Naive thymus-derived CD8-positive, alpha-beta T cell (primary cell): ENCODE measurements at places on chromosomes 5 and 9. TPM values are rescaled to one million over a fixed set of nuclear protein-coding genes. Genes with fewer than 3 reads are reported as not detected.

ZFP37 gene
- total RNA-seq, result 2.6 TPM

SLIT3 gene
- total RNA-seq, result not detected

NDUFS6 gene
- total RNA-seq, result 12.6 TPM

SLC6A3 gene
- 0.08 TPM for total RNA-seq

GRCh38 chr5:109041317-109041716 is 293.6 kb downstream of the FER start:
- H3K27me3 ChIP-seq, result no peaks in the 10 kb centered on the region
- no peaks in the 10 kb centered on the region for H3K36me3 ChIP-seq
- H3K4me1 ChIP-seq, result no peaks in the 10 kb centered on the region
- DNase-seq, result no peak
- no peak overlapping the region for H3K27ac ChIP-seq
- no peak overlapping the region for H3K4me3 ChIP-seq

DNA sequence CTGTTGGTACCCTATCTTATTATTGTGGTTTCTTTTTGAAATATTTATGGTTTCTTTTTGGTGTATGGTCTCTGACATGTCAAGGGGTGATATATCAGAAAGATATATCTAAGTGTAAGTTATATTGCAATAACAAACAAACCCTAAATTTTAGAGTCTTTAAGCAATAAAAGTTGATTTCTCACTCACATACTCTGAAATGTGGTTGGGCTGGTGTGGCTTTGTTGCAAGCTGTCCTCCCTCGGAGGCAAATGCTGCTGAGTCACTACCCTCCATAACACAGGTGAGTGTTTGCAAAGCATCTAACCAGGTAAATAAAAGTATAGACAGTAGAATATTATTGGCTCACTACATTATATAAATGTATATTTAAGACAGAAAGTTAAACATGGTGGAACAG is 253.2 kb downstream of the CDH18 start:
- no peak overlapping the region for H3K27ac ChIP-seq
- H3K36me3 ChIP-seq, result no peaks in the 10 kb centered on the region
- no peaks in the 10 kb centered on the region for H3K27me3 ChIP-seq
- no peak overlapping the region for H3K4me3 ChIP-seq

GRCh38 chr5:90875456-90875855 is 316.9 kb downstream of the ADGRV1 start:
- no peak overlapping the region for H3K27ac ChIP-seq
- H3K4me1 ChIP-seq, result peaks cover 15% of the 10 kb centered on the region
- H3K36me3 ChIP-seq, result no peaks in the 10 kb centered on the region
- peaks cover 5% of the 10 kb centered on the region for H3K27me3 ChIP-seq

DNA sequence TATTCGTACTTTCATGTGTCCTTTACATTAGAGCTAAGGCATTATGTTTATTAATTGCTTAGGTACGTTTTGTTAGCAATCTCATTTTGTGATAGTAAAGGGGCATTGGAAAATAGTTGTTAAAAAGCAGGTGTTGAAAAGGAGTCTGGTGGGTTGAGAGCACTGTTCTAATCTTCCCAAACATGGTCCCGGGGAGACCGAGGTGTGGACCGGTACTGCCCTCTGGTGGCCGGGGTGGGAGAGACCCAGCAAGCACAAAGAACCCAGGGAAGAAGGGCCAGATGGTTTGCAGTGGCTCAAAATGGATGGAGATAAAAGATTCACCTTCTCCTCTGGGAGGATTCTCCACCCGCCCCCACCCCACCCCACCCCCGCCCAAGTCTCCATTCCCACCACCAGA is 26.1 kb downstream of the IDNK start:
- H3K4me1 ChIP-seq, result no peaks in the 10 kb centered on the region
- H3K36me3 ChIP-seq, result peaks cover 8% of the 10 kb centered on the region
- H3K27ac ChIP-seq, result peak overlapping the region; percentile 56

DNA sequence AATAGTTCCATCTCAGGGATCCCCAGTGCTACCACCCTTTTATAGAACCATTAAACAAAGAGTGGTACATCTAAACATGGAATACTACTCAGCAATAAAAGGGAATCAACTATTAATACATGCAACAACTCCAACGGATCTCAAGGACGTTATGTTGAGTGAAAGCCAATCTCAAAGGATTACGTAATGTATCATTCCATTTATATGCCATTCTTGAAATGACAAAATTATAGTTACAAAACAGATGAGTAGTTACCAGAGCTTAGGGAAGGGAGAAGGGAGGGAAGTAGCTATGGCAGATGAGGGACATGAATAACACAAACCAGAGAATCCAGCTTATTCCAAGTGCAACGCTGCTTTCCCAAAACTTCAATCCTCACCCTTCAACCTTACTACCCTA is 69.5 kb downstream of the ACTL7B start:
- H3K27ac ChIP-seq, result no peak overlapping the region
- peaks cover 4% of the 10 kb centered on the region for H3K4me1 ChIP-seq
- no peak overlapping the region for H3K4me3 ChIP-seq
- peaks cover 4% of the 10 kb centered on the region for H3K36me3 ChIP-seq
- DNase-seq, result no peak

DNA sequence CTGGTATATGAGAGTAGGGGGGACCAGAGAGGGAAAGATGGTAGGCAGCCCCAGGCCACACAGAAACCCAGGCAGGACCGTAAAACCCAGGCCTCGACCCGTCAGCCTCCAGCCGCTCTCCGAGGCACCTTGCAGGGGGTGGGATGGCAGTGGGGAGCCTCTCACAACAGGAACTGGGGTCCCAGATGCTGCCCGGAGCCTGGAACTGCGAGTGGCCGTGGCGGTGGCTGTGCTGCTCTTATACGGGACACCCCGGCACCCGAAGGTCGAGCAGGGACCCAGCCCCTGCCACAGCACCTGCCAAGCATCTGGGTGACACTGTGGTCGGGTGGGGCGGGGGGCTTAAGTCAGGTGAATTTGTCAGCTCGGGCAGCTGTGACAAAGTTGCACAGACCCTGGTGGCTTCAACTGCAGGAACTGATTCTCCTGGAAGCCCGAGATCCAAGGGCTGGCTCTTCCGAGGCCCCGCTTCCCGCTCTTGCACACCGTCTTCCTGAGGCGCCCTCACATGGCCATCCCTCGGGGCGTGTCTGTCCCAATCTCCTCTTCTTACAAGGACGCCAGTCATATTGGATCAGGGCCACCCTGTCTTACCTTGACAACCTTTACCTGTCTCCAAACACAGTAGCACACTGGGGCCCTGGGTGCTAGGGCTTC is 47.6 kb upstream of the EGFL7 start:
- H3K36me3 ChIP-seq, result no peaks in the 10 kb centered on the region
- H3K27ac ChIP-seq, result no peak overlapping the region
- peaks cover 7% of the 10 kb centered on the region for H3K4me1 ChIP-seq
- H3K4me3 ChIP-seq, result no peak overlapping the region
- H3K27me3 ChIP-seq, result peaks cover 3% of the 10 kb centered on the region

DNA sequence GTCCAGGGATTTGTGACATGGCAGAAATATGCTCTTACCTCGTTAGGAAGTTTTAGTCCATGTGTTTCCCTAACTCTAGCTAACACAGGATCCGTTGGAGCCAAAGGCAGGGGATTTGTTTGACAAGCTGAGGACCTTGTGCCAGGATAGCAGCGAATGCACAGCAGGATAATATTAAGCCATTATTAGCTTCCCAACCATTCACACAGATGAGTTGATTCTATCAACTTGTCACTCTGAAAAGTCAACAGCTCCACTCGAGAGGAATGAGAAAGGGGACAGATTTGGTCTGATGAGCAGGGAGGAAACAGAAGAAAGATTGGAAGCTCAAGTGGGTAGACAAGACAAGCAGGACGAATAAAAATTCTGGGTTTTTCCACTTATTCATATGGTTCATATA is 106.2 kb downstream of the FSTL4 start:
- H3K27ac ChIP-seq, result no peak overlapping the region
- no peaks in the 10 kb centered on the region for H3K36me3 ChIP-seq
- no peak for DNase-seq
- no peaks in the 10 kb centered on the region for H3K4me1 ChIP-seq

GRCh38 chr5:82327941-82328340 is 49.8 kb upstream of the RPS23 start:
- no peaks in the 10 kb centered on the region for H3K36me3 ChIP-seq
- no peak for DNase-seq
- no peak overlapping the region for H3K4me3 ChIP-seq
- no peak overlapping the region for H3K27ac ChIP-seq

DNA sequence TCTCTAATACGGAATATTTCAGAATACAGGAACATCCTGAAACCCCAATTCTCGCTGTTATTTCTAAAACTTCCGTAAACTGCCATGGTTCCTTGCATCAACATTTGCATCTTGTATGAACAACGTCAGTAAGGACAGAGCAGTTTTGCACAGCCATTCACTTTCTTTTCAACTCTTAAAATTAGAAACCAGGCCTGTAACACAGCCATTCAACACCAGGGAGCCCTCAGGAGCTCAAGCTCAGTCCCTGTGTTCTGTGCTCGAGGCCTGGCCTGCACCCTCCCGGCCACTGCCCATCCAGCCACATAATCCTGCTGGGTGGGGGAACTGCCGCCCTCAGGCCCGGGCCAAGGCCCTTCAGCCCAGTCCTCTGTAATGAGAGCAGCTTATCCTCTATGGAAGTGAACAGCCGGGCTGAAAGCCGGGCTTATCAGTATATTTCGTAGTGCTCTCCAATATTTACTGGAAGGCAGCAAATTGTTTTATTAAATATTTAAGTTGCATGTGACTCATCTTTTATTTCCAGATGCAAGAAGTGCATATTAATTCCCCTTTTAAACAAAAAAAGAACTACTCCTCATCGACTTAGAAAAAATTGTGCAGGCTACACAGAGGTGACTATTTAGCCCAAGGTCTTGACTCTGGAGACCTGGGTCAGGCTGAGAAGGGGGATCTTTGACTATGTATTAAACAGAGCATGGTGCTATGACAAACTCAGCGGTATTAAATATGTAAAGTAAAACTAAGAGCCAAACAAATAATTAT is 33.2 kb upstream of the SLC6A3 start:
- no peak for DNase-seq
- peaks cover 41% of the 10 kb centered on the region for H3K36me3 ChIP-seq
- H3K27me3 ChIP-seq, result no peaks in the 10 kb centered on the region
- no peak overlapping the region for H3K27ac ChIP-seq
- no peak overlapping the region for H3K4me3 ChIP-seq

DNA sequence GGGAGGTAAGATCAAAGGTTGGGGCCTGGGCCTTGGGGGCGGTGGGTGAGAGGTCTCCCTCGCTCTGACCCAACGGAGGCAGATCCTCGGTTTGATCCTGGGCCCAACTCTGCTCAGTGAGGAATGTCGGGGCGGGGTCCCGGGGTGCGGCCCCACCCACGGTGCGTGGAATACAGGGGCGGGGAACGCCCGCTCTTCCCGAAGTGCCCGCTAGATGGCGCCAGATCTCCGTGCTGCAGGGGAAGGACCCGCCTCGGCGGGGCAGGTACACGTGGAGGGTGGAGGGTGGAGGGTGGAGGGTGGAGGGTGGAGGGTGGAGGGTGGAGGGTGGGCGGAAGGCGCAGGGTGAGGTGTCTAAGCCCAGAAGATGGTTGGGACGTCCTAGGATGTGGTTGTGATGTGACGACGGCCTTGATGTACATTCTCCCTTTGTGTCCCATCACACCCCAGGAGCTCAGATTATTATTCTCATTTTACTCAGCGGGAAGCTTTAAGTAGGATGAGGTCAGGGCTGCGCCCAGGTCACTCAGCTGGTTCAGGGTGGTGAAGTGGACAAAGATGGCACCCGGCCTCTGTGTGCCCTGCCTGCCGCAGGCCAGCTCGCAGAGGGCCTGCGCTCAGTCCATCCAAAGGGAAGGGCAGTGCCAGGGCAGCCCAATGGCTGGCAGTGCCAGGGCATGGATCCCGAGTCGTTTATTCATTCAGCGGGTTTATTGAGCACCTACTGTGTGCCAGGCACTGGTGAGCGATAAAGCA is 9.4 kb upstream of the RPS14 start:
- no peaks in the 10 kb centered on the region for H3K36me3 ChIP-seq
- DNase-seq, result peak; percentile 91

DNA sequence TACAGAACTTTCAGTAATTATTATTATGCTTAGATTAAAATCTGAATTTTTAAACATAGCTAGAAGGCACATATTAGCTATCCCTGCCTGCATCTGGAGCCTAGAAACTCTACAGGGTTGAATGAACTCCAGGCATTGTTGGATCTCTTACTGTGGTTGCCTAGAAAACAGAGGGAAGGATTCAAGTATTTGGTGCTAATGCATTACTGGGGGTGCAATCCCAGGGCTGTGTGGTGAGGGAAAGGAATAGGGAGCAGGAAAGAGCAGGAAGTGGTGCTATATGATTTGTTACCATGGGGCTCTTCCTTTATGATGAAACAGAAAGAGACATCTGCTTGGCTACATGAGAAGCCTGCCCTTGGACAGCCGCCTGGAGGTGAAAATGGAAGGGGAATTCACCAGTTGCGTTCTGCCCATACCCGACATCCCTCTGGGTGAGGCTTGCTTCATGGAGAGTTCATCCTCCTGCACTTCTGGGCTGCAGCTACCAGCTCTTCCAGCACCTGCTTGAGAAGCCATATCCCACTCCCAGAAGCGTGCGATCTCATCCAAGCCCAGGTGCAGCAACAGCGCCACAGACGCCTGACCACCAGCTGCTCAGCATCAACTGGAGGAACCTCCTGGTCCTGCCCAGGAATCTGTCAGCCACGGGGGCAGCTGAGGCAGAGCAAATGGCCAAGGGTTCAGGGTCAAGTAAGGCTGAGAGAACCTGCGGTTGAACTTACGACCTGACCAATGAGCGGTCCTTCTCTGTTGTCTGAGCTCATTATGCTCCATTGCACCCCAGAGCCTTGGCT is 362.8 kb downstream of the SEMA5A start:
- H3K4me1 ChIP-seq, result no peaks in the 10 kb centered on the region
- H3K36me3 ChIP-seq, result no peaks in the 10 kb centered on the region
- no peak for DNase-seq
- H3K27me3 ChIP-seq, result peaks cover 3% of the 10 kb centered on the region
- H3K4me3 ChIP-seq, result no peak overlapping the region
- H3K27ac ChIP-seq, result no peak overlapping the region

DNA sequence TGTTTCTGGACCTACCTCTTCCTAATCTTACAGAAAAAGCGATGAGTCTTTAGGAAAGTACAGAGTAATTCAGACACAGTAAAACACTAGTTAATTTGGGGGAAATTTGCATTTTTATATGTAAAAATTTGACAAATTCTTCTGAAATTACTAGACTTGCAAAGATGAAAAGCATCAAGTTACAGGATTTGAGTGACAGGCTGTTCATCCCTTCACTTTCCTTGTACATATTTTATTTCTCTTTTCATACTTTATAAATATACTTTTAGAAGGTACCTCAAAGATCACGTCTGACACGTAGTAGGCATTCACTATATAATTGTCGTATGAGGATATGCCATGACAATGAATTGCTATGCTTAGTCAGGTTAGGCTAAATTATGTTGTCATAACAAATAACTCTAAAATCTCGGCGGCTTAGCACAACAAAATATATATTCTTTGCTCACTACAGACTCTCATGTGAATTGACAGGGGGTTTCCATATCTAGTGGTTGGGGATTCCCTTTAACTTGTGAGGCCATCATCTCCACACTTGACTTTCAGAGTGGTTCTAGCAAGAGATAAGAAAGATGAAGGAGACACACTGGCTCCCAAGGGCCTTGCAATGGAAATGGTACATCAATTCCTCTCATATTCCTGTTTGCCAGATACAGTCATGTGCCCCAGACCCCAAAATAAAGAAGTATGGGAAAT is 154.1 kb upstream of the TUT7 start:
- no peaks in the 10 kb centered on the region for H3K4me1 ChIP-seq
- DNase-seq, result no peak
- no peak overlapping the region for H3K4me3 ChIP-seq
- no peak overlapping the region for H3K27ac ChIP-seq
- H3K27me3 ChIP-seq, result peaks cover 13% of the 10 kb centered on the region

GRCh38 chr9:4704129-4704528 is 24.8 kb downstream of the CDC37L1 start:
- H3K27me3 ChIP-seq, result no peaks in the 10 kb centered on the region
- DNase-seq, result no peak
- no peaks in the 10 kb centered on the region for H3K36me3 ChIP-seq
- peak overlapping the region; percentile 60 for H3K27ac ChIP-seq
- H3K4me3 ChIP-seq, result no peak overlapping the region
